ENCODE measurements at places on chromosomes 11 and 22.

- no peak for DNase-seq
Observed at GRCh38 chr11:132777067-132777975, 755.0 kb downstream of the OPCML start.

GRCh38 chr11:2857918-2858317 is 27.7 kb downstream of the CDKN1C start:
- no peak for DNase-seq

GRCh38 chr11:20771681-20772080 is 102.3 kb downstream of the NELL1 start:
- DNase-seq, result no peak

- no peak for DNase-seq
Observed at GRCh38 chr11:17267576-17267975, 9.0 kb upstream of the NUCB2 start.

GRCh38 chr11:24108609-24109008 is 388.2 kb upstream of the LUZP2 start:
- no peak for DNase-seq

DNA sequence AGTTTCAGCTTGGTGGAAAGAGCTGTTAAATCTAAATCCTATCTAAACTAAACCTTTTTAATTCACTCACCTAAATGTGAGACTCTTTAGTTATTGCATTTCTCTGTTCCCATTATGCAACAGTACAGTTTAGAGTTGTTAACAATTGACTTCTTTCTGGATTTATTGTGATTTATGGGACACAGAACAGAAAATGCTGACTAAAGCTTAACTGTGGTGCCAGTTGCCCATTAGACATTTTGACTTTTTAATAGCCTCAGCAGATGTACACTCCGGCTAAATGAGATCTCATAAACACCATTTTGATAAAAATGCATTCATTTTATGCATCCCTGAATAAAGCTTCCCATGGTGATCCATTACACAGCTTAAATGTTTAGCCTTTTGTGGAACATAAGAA is 356.6 kb downstream of the CASP12 start:
- no peak for DNase-seq

DNA sequence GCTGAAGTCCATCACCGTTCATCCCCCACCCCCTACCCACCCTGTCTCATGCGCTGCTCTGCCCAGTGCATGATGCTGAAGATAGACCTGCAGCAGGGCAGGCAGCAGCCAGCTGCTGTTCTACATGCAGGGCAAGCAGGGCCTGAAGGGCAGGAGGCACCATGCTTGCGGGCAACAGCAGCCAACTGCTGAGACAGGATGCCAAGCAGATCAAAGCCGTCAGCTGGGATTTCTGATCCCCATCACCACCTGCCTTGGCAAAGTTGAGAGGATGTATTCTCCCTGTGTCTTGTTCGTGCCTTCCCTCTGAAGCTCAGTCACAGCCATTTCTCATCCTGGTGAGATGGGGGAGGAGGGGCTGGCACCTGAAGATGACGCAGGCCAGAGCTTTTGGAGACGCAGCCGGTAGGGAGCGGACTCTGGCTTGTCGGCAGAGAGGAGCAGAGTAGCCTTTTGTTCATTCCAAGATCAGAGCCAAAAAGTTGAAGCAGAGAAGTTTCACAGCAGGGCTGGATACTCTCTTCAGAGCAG is 227.0 kb downstream of the GRIK4 start:
- DNase-seq, result no peak

DNA sequence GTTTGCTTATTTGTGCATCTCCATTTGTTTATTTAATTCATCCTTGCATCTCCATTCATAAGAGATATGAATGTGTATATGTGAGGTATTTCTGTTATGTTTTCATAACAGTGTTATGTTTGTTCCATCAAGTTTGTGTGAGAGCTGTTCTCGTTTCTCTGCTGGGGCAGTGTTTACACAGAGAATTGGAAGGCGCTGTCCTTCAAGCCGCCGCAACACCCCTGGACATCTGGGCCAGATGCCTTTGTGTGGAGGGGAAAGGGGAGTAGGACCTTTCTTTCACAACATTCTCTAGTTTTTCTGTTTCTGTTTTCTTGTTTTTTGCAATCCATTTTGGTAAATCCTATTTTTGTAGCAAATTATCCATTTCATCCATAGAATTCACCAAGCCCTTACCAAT is 7.0 kb upstream of the TM7SF2 start:
- no peak for DNase-seq

Measured in stimulated activated CD4-positive, alpha-beta T cell treated with anti-CD3 and anti-CD28 coated beads, Interleukin-12 subunit alpha, Interleukin-12 subunit beta, amount 100 ng/mL, for 24 hours (primary cell).